ENCODE measurements at places on chromosomes 16 and 17. TPM values are rescaled to one million over a fixed set of nuclear protein-coding genes. Genes with fewer than 3 reads are reported as not detected.

Gene ABCC11
- not detected for total RNA-seq

Gene UMOD
- total RNA-seq: not detected

Gene ST6GALNAC2
- total RNA-seq: 1.3 TPM

Gene GCGR
- total RNA-seq: not detected

Gene GNAO1
- total RNA-seq: not detected

Gene NETO2
- 6.6 TPM for total RNA-seq

Gene OR3A3
- total RNA-seq: not detected

Gene CLEC18B
- 0.90 TPM for total RNA-seq

Gene TEX14
- total RNA-seq: not detected

Gene CDK5RAP3
- total RNA-seq: 58.3 TPM

Gene EVI2B
- 0.18 TPM for total RNA-seq

Gene ABCA8
- total RNA-seq: 58.2 TPM

Data from cardiac atrium fibroblast (primary cell).